ENCODE measurements at places on chromosomes 2 and 18.

GRCh38 chr18:73842795-73843394 lies 304.7 kb downstream of the FBXO15 start:
- DNase-seq = peak; percentile 41

DNA sequence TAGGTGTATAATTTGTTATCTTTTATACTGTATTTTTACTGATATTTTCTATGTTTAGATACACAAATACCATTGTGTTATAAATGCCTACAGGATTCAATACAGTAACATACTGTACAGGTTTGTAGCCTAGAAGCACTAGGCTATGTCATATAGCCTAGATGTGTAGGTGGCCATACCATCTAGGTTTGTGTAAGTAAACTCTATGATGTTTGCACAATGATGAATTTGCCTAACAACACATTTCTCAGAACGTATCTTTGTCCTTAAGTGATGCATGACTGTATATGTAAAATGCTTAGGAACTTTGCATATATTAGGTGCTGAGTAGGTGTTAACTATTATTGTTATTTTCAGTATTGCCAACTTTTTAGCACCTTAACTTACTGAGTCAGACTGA lies 17.3 kb downstream of the UNC80 start:
- DNase-seq = no peak

DNA sequence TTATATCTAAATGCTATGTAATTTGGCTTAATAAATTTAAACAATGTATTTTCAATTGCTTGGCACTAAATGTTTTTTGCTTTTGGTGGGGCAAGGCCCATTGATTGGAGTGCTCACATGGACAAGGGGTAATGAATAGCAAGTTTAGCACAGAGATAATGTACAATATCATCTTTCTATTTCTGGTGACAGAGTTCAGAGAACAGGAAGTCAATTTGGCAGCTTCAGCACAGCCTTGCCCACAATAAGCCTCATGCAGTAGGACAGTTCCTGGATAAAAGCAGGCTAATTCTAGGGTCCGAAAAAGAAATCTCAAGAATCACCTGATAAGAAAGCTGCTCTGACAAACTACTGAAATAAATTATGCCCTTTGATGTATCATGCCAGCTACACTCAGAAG lies 443.9 kb upstream of the FSHR start:
- no peak for DNase-seq

DNA sequence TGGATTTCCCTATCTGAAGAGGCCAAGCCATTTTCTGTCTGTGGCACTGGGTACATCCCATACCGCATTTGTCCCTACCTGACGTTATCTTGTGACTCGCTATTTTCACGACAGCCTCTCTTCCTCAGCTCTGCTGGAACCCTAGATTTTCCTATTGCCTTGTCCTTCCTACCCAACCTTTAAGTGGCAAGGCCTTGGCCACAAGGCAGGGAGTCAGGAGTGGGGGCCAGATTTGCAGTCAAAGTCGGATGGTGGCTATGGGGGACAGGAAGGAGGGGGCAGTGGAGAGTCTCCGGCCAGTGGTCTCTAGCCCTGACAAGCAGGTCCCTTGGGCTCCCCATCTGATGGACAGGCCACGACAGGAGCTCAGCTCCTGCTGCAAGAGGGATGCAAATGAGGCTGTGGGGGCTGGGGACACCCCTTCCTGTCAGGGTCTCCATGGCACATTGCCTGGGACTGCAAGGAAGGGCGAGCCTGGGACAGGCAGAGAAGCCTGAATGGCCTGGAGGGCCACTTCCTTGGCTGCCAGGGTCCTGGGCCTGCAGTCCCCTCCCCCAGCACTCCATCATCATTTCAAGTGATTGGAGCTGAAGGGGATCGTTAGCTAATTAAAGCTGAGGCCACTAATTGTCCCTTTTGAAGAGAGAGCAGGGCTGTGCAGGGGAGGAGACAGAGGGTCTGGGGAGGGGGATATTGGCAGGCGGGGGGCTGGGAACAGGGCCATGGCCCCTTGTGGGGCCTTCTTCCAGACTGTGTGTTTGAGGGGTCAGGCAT lies 6.3 kb upstream of the ECEL1 start:
- DNase-seq = no peak

GRCh38 chr2:216989340-216990129 lies 129.7 kb upstream of the TNP1 start:
- no peak for DNase-seq

DNA sequence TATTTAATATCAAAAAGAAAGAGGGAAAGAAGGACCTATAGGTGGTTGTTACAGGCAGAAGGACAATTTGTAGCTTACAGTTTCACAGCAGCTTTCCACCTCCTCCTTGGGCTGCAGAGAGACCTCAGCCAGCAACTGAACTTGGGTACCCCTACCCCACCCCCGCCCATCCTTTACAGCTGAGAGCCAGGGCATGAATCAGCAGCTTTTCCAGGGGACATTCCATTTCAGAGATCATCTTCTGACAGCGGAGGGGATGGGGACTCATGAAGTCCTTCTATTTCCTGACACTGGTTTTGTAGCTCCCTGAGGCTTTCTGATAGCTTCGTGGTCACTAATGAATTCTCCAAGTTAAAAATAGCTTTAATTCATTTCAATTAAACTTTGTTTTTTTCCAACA lies 96.4 kb downstream of the ITGB1BP1 start:
- DNase-seq = no peak

All from activated naive CD8-positive, alpha-beta T cell treated with anti-CD3 and anti-CD28 coated beads, Interleukin-2, amount 10 ng/mL, durations not matched to agents 7 days and 5 days (primary cell).